Fibroblast of skin of abdomen (primary cell): ENCODE measurements at places on chromosomes 6 and 20.

GRCh38 chr6:21074484-21074883 is 519.1 kb upstream of the SOX4 start:
- no peak for DNase-seq

- DNase-seq = no peak
Measured at GRCh38 chr6:16721977-16722376, 39.3 kb downstream of the ATXN1 start.

DNA sequence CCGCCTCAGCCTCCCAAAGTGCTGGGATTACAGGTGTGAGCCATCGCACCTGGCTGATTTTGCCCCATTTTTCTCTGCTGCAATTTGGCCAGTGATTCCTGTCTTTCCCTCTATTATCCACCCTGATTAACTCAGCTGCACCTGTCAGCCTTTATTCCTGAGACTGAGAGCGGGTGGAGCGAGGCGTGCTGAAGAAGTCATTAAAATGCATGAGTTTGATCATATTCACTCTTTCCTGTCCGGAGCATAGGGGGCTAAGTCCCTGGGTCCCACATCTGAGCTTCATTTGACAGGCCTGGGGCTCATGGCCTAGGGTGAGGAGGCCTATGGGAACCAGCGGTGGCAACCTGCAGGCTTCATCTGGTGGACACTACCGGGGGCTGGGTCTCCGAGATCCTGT is 25.7 kb upstream of the CTNNBL1 start:
- no peak for DNase-seq

GRCh38 chr6:21598674-21599023 is 5.1 kb downstream of the SOX4 start:
- peak; percentile 50 for DNase-seq
